ACHN (cell line): ENCODE measurements at places on chromosomes 11 and 22.

DNA sequence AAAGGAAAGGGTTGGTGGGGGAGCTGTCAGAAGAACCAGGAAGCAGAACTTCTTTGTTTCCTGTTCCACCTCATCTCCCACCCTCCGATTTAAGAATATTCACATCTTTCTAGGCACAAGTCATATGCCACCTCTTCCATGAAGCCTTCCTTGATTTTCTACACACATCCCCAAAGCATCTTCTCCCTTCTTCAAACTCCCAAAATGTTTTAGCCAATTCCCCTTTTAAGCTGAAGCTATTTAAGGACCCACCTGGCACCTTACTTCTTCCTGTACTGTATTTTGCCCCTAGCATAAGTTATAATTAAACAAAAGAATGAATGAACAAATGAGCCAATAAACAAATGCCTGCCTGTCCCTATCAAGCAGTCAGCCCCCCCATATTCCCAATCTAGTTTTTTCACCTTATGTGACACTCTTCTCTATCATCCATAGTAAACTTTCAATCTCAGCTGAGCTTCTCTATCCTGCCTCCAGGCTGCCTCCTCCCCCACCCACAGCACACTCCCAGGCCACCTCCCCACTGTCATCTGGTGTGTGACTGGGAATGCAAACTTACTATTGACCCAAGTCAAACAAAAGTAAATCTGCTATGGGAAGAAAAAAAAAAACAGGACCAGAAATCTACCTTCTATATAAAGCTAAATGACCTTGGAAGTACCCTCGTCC, 3.9 kb downstream of the TNKS1BP1 start:
- no peak for DNase-seq

DNA sequence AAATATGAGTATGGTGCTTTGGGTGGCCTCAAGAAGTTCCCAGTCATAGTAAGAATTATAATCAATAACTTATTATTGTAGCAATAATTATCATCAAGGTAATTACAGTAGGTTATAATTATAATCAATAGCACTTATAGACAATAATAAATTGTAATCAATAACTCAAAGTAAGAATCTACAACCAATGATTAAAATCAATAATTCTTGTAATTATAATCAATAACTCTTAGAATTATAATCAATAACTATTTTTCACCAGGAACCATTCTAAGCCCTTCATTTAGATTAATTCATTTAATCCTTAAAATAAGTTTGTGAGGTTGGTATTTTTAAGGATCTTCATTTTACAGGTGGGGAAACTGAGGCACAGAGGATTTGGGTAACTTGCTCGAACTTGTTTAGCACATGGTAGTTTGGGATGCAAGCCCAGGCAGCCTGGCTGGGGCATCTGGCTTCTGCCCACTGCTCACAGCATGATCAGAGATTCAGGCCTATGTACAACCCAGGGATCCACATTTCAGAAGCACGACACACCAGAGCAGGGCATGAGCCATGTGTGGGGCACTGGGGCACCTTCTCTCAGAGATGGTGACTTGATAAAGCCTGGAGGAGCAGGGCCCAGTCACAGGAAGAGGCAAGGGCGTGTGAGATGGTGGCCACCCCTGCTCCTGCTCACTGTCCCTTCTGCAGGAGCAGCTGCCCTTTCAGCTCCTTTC, 46.6 kb downstream of the SLC1A2 start:
- DNase-seq = peak; percentile 23

DNA sequence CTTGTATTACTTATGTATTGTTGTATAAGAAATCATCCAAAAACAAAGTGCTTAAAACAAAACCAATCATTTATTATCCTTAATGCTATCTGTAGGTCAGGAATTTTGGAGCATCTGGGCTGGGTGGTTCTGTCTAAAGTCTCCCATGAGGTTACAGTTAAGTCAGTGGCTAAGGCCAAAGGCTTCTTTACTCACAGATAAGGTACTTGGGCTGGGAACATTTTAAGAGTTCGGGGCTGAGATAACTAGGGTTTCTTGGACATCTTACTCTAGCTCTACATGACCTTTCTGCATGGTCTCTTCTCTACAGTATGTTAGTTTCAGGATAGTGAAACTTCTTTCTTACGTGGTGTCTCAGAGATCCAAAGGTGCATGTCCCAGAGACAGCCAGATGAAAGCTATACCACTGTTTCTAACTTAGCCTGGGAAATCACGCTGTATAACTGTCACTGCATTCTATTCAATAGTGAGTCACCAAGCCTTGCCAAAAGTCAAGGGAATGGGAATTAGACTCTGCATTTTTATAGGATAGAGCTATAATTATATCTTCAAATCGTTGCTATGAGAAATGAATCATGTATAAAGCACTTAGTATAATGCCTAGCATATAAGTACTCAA, 29.6 kb downstream of the SOX6 start:
- DNase-seq = no peak

GRCh38 chr11:127393460-127393997, 393.0 kb upstream of the KIRREL3 start:
- no peak for DNase-seq

GRCh38 chr11:126101251-126101929, 38.7 kb upstream of the CDON start:
- no peak for DNase-seq

DNA sequence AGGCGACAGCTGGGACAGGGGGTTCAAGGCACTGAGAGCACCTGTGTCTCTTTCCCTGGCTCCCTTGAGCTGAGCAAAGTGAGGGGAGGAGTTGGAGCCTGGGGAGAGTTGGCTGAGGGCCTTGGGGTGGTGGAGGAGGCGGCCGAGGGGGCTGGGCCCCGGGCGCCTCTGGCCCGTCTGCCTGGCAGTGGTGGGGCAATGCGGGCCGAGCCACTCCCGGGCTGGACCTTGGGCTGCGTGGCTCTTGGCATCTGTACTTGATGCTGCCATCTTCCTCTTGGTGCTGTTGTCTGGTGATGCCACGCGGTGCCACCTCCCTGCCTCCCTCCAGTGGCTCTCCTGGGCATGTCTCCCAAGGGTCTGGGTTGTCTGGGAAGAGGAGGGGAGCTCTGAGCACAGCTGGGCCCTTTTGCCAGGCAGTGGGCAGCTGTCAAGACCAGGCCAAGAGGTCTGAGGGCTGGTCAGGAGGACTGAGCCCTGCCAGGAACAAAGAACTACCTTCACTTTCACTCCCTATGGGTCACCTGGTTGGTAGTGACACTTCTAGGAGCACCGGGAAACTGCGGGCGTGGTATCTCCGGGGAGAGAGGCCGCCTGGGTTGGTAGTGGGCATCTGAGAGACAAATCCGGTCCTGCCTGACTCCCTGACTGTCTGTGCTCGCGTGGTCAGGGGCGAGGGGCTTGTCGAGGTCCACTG, 1.3 kb downstream of the GRIK4 start:
- peak; percentile 17 for DNase-seq

DNA sequence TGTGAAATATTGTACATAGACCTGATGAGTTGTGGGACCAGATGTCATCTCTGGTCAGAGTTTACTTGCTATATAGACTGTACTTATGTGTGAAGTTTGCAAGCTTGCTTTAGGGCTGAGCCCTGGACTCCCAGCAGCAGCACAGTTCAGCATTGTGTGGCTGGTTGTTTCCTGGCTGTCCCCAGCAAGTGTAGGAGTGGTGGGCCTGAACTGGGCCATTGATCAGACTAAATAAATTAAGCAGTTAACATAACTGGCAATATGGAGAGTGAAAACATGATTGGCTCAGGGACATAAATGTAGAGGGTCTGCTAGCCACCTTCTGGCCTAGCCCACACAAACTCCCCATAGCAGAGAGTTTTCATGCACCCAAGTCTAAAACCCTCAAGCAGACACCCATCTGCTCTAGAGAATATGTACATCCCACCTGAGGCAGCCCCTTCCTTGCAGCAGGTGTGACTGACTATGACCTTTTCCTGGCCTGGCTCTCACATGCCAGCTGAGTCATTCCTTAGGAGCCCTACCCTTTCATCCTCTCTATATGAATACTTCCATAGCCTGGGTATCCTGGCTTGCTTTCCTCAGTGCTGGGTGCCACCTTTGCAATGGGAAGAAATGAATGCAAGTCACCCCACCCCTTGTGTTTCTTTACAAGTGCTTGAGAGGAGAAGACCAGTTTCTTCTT, 12.3 kb downstream of the PIK3IP1 start:
- no peak for DNase-seq

DNA sequence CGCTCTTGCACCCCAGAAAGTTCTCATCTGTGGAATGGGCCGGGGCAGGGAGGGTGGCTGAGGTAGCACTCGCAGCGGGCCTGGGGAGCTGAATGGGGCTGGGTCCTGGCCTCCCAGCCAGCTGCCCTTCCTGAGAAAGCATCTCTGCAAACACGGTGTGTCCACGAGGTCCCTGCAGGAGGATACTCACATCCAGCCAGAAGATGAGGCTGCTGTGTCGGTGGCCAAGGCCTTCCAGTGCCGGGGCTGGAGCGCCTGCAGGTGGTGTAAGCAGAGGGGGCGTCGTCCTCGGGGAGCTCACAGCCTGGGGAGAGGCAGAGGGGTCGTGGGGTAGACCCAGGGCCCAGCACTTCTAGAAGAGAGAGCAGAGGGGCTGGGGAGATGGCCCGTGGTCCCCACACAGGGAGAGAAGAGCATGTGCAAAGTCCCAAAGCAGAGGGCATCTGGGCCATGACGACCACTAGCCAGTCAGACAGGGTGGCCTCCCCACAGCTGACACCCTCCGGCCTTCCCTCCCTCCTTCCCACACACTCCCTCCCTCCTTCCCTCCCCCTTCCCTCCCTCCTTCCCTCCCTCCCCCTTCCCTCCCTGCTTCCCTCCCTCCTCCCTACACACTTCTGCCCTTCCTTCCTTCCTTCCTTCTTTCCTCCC, 97.9 kb downstream of the WNT7B start:
- DNase-seq = no peak

GRCh38 chr22:45511847-45512261, 9.2 kb downstream of the FBLN1 start:
- no peak for DNase-seq

DNA sequence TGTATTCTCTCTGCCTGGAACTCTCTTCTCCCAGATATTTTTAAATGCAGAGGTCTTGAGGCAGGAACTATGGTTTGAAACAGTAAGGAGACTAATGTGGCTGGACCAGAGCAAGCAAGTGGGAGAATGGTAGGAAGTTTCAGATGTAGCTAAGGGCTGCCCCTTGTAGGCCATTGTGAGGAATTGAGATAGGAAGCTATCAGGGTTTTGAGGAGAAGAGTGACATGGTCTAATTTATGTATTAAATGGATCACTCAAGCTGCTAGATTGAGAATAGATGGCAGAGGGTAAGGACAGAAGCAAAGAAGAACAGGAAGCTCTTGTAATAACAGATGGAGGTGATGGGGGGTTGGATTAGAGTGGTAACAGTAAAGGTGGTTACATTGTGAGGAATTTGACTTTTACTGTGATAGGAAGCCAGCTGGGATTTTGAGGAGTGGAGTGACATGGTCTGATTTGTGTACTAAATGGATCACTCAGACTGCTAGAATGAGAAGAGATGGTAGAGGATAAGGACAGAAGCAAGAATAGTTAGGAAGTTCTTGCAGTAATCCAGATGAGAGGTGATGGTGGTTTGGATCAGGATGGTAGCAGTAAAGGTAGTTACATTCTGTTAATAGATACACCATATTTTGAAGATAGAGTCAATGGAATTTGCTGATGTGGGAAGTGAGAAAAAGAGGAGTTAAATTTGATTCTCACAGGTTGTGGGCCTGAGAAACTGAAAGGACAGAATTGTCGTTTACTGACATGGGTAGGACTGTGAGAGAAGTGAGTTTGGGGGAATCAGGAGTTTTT, 63.0 kb downstream of the HIPK3 start:
- DNase-seq = no peak

GRCh38 chr11:73121692-73122091, 20.4 kb downstream of the FCHSD2 start:
- DNase-seq = no peak

DNA sequence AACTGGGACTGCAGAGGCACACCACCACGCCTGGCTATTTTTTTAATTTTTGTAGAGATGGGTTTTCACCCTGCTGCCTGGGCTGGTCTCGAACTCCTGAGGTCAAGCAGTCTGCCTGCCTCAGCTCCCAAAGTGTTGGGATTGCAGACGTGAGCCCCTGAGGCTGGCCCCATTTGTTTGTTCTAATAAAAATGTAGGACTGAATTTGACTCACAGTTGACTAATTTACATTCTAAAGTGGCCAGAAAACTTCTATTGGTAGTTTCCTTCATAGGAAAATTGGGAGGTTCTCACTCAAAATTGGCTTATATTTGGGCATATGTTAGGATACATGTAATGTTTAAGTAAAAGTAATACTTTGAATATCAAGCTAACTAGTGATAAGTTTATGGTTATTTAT, 35.0 kb downstream of the PPFIA1 start:
- no peak for DNase-seq

- no peak for DNase-seq
Observed at GRCh38 chr11:122692444-122692843, 36.9 kb downstream of the UBASH3B start.

DNA sequence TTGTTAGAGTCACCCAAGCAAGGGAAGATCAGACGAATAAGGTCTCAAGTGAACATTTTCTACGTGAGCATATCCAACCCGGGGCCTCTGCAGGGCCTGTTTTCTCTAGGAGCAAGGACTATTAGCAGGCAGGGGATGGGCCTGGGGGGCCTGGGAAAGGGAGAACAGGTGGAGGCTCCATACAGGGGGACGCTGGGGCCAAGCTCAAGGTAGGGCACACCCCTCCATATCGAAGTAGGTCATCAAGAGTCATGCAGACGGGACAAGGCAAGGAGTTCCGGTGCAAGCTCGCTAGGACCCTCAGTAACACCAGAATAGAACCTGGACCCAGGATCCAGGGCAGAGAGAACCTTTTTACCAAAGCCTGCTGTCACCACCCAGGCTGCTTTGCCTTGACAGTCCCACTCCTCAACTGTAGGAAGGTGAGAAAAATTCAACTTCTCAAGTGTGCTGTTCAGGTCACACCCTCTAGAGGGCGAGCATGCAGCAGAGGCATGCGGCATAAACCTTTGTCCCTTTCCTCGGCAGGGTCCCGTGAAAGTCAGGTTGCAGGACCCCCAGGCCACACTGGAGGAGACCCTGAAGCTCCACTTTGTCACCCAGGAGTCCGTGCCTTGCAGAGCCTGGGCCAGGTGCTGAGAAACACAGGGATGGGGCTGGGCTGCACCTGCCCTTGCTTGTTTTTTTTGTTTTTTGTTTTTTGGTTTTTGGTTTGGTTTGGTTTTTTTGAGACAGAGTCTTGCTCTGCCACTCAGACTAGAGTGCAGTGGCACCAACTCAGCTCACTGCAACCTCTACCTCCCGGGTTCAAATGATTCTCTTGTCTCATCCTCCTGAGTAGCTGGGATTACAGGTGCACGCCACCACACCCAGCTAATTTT, 8.6 kb upstream of the APOBEC3B start:
- DNase-seq = peak; percentile 46
